NCI-H510A (cell line): ENCODE measurements at places on chromosomes 2 and 18.

DNA sequence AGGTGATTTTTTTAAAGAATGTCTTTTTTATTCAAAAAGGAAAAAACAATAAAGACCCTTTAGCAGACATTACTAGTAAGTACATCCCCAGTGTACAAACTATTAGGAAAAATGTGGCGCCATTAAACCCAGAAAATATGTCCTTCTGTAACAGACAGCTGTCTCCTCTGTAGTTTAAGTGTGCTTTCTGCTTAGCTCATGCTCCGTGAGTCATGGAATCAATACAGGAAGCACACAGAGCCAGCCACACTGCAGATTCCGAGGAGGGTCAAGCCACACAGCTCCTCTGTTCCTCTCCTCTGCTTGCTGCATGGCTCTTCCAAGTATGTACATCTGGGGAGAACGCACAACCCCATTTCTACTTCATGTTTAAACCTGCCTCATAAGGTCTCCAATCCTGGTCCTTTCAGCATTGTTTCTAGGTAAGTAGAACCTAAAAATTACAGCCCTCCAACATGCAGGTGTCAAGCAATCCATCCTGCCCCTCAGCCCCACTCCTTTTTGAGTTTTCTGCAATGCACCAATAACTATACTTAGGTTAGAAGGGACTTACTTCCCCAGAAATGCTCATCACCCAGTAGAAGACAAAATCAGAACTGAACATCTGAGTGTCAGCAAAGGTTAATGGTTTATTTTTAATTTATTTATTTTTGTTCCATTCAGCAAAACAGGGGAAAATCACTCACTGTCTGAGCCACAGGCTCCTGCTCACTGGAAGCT, 37.5 kb downstream of the ACVR1 start:
- DNase-seq = peak; percentile 38

GRCh38 chr2:172693529-172694455, 41.9 kb upstream of the RAPGEF4 start:
- no peak for DNase-seq

DNA sequence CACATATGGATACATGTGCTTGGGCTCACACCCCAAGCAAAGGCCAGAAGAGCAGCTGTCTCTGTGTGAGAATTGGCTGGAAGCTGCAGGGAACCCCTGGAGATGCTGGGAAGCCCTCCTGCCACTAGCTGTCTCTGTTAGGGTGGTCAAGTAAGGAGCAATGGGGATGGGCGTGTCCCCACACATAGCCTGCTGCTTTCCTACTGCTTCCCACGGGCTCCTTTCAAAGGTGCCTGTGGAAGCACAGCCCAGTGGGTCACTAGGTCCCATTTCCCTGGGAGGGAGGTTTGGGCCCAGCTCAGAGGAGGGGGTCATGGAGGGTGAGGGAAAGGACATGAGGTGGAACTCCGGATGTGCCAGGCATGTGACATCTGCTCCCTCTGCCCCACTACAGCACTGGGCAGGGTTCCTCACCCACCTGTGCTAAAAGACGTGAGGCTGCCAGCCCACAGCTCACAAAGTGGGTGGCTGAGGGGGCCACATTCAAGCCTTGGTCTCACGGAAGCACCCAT, 24.4 kb upstream of the MAL start:
- DNase-seq = no peak

DNA sequence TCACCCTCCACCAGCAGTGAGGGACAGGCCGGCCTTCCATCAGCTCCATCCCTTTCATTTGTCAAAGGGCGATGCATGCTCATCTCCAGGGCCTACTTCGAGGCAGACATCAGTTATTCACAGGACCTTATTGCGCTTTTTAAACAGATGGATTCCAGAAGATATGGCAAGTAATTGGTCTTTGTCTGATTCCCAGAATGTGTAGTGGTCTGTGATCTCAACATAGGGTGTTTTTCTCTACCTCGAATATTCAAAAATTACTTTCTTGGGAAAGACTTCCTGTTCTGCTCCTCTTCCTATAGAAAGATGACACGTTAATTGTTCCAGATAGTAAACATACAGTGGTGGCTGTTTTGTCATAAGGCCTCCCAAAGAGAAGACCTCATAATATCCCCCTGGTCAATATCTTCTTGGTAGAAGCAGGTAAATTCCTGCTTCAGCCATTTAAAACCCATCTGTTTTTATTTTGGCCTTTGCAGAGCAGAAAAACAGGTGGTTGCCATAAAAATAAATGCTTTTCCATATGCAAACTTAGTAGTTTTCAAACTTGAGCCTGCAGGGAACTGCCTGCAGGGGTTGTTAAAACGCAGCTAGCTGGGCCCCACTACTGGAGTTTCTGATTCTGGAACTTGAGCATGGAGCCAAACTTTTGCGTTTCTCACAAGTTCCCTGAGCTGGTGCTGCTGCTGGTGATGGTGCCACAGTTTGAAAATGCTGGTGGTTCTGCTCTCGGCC, 8.2 kb downstream of the SMARCAL1 start:
- no peak for DNase-seq

DNA sequence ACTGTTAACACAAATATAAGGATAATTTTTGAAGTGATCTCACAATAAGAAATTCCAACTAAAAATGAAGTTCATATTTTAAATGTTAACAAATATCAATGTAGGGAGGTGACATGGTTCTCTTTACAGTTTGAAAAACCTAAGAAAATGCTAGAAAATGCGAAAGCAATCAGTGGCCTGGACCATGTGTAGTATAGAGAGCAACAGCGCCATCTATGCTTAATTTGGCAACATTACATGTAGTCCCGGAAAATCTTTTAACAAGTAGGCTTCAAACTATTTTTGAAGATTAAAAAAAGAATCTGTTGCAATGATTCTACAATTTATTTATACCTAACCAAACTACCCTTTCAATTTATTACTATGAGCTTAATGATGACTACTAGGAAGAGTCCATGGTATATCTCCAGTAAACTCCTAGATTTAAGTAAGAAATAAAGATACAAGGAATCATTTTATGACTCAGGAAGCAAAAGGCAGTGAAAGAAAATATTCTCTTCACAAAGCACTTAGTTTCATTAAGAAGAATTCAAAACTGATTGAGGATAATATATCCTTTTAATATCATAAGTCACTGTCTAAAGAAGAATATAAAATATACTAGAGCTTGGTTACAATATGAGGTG, 33.3 kb downstream of the NDUFA10 start:
- DNase-seq = no peak

DNA sequence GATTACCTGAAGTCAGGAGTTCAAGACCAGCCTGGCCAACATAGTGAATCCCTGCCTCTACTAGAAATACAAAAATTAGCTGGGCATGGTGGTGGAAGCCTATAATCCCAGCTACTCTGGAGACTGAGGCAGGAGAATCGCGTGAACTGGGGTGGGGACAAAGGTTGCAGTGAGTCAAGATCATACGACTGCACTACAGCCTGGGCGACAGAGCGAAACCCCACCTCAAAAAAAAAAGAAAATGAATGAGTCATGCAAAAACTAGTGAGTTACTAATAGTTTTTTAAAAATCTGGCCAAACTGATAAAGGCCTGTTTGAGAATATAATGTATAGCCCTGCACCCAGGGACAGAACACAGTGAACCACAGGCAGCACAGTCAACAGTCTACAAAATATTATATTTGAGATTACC, 17.5 kb downstream of the AFG3L2 start:
- no peak for DNase-seq
